Stimulated activated naive CD4-positive, alpha-beta T cell (primary cell): ENCODE measurements at places on chromosomes 16 and 17.

GRCh38 chr17:7203391-7203790, 16.2 kb downstream of the DLG4 start:
- no peak for DNase-seq

GRCh38 chr16:9154567-9155410, 63.3 kb downstream of the HAPSTR1 start:
- DNase-seq, result no peak

- peak; percentile 39 for DNase-seq
Measured at GRCh38 chr17:43360376-43360738, 38.4 kb upstream of the ARL4D start.

- DNase-seq, result no peak
Measured at GRCh38 chr16:49274591-49274990, 7.0 kb downstream of the CBLN1 start.

- peak; percentile 70 for DNase-seq
Measured at GRCh38 chr16:28984619-28985135, at the start of gene LAT. TSS of gene LAT (plus strand) at chr16:28985052. CDS start at chr16:28985418, 366 bp downstream.
